ENCODE measurements at places on chromosomes 12 and 14.

- no peak for DNase-seq
Measured at GRCh38 chr14:50417853-50418252, 21.2 kb upstream of the CDKL1 start.

GRCh38 chr12:93766796-93767523, 89.8 kb downstream of the CRADD start:
- peak; percentile 80 for DNase-seq

DNA sequence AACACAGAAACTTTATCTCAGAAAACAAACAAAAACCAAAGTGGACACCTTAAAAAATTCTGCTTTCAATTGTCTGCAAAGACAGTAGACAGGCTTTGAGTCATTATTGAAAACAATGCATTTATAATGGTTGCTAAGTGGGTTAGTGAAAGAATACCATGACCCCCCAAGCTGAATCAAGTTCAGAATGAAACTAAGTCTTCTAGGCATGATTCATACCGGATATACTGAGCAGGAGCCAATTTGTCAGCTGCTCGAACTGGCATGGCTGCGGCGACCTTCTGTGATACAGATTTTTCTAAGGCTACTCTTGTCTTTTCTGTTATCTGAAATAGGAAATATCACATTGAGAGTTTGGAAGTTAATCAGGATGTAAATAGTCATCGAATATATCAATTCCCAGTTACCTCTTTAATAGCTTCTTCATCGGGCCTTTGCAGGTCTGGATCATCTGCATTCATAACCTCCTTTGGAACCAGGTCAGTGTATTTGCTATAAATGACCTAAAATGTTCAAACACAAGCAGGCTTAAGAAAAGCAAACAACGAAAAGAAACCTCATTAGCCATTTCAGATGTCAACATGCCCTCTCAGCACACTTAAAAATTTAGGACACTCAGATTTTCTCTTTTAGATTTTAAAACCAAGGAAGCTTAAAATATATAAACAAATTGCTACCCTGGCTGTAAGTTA, 22.3 kb downstream of the SNW1 start:
- no peak for DNase-seq

- DNase-seq = no peak
Measured at GRCh38 chr14:34931206-34931605, 51.6 kb upstream of the SRP54 start.

GRCh38 chr12:47752552-47752951, 6.1 kb downstream of the RAPGEF3 start:
- no peak for DNase-seq

DNA sequence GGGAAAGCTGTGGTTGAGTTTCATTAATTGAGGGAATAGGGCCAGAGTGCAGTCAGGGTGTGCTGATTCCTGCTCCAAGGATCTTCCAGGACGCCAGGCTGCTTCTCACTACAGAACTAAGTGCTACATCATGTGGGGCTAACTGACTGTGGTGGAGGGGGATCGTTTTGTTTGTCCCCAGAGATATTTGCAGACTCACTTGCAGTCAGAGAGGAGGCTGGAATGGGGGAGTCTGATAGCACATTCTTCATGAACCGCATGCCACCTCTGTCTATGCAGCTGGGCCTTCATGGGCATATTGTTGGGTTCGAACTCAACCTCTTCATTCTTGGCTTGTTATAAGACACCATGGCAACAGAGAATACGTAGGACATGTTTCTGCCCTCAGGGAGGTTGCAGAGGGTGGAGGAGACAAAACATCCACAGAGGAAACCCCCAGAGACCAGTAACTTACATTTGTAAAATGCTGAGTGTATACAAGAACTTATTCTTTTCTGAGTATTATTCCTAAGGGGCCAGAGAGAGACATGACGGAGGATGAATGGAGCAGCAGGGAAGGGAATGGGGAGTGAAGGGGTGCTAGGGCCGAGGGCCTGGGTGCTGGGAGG, 13.0 kb downstream of the KRT7 start:
- no peak for DNase-seq
